ENCODE measurements at places on chromosomes 13 and 19.

DNA sequence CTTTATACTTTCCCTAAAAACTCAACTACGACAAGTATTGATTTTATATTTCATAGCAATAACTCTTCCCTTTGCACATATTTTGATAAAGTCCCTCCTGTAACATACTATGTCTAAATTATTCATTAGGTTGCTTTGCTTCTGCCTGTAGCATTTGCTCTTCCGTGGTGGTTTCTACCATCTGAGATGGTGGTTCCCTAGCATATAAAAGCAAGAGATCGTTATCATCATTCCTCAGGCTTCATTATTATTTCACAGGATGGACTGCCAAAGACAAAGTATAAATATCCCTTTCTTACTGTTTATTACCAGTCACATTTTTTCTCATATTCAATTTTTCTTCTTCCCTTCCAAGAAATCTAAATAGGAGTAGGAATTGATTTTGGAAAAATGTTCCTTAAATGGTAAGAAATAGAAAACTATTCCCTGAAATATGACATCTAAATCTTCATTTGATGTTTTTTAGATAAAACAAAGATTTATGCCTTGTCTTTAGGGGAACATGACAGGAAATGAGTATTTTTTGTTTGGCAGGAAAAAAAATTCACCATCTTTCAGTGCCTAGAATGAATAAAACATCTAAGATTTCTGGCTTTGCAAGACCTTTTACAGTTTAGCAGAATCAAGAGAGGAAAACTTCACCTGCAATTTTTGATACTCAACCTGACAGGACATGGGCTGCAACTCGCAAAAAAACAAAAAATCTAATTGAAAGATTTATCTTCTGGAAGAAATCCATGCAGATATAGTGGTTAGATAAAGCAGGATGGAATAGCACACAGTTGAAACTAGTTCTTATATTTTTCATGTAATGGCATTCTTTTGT is 340.0 kb downstream of the SPRY2 start:
- no peak for DNase-seq

DNA sequence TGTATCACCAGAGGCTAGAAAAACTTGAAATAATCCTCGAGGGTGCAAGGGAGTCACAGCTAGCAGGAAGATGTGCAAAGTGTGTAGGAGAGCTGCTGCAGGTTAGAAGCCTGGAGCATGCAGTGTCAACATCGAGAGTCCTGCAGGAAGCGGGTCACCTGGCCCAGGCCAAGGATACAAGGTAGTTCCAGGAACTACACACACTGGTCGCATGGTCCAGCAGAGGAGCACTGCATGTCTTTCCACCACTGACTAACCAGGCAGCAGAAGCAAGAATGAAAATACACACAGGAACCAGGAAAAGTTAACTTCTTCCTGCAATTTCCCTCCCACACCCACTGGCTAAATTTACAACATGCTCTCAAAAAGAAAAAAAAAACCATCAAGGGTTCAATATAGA is 36.0 kb upstream of the MIR17HG start:
- no peak for DNase-seq

DNA sequence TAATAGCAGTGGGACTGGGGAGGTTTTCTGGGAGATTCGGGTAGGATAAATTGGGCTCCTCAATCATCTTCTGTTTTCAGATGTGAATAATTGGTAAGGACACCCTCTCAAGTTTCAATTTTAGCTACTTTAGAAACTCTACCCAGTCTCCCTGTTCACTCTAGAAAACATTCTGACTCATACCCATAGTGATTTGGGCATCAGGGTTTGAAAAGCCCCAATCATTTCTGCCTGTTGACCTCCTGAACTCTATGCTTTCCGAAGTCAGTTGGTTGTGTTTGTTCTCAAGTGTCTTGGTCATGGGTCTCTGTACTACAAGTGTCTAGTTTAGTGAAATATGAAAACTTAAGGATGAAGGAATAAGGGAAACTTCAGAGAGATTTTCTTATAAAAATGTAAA is 911.3 kb upstream of the GPC6 start:
- no peak for DNase-seq

GRCh38 chr19:48926909-48927308 is 6.6 kb upstream of the DHDH start:
- peak; percentile 96 for DNase-seq

DNA sequence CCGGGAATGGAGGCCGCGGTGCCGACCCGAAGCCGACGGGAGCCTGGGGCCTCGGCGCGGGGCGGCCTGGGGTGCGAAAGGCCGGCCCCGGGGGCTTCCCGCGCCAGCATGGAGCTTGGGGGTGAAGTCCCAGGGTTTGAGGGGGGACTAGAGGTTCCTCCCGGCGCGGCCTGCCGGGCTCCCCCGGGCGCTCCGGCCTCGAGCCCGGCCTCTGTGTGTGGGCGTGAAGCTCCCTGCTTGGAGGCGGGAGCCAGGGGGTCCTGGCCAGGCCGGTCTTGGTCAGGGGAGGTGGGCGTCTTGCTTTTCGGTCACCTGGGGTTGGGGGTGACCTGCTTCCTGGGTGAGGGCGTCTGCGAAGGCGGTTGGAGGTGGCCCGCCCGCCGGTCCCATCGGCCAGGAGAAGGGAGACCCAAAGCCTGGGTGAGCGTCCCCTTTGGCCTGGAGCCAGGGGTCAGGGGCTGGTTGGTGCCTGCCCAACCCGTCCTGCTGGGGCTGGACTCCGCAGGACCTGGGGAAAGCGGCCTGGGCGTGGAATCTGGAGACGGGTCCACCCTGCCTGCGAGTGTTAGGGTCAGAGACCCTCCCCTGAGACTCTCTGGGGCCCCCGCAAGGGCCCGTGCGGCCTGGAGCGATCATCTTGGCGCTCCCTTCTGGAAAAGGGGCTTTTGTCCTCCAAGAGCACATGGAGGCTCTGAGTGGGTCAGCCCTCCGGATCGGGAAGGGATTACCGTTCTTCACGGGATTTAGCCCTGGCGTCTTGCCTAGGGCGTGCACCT is 535 bp downstream of the BSG start:
- DNase-seq = peak; percentile 39

- DNase-seq = no peak
Measured at GRCh38 chr19:47545061-47545948, 27.6 kb downstream of the ZNF541 start.

DNA sequence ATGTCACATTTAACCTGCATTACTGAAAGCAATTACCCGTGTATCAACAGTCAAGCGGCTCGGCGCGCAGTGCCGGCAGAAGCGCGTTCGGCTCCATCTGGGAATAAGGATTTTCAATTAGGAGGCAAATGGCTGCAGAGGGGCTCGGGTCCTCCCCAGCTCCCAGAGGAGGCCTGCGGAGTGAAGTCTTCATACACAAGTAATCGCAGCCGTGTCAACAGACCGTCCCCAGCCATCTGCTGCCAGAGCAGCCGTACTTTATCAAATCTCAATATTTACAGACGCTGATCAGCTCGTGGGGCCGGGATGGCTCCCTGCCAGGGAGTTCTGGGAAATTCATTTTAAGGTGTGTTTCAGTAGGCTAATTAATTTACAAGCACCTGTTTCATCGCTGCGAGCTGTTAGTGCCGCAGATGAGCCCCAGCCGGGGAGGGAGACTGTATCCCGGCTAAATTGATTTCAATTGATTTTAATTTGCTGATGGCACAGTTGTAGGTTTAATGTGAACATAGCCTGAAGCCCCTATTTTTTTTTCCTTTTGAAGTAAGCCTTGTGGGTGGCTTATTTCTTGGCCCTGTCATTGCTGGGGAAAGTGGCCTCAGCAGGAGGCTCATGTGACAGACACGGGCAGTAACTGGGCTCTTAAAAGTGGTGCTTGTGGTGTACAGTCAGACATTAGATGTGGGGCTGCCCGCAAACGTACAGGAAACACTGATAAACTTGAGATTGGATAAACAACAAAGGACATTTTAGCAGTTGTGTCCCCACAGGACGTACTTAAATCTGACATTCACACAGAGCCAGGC is 252.7 kb downstream of the TEX29 start:
- DNase-seq = no peak

GRCh38 chr19:3107658-3108057 is 13.5 kb downstream of the GNA11 start:
- no peak for DNase-seq

DNA sequence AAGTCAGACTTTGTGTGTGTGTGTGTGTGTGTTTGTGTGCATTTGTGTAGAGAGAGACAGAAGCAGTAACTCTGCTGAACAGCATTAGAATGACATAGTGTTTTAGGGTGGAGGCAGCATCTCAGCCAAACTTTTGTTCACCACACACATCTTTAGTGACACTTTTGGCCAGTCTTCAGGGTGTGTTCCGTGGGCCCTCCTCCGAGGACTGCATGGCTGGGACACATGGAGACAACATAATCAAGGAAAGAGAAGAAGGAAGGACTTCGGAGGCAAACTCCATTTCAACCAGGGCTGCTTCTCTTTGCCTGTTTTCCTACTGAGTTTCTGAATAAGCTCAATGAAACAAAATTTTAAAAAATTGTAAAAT is 205.1 kb downstream of the LHFPL6 start:
- DNase-seq = no peak

- no peak for DNase-seq
Measured at GRCh38 chr13:53127373-53127772, 98.8 kb downstream of the OLFM4 start.

DNA sequence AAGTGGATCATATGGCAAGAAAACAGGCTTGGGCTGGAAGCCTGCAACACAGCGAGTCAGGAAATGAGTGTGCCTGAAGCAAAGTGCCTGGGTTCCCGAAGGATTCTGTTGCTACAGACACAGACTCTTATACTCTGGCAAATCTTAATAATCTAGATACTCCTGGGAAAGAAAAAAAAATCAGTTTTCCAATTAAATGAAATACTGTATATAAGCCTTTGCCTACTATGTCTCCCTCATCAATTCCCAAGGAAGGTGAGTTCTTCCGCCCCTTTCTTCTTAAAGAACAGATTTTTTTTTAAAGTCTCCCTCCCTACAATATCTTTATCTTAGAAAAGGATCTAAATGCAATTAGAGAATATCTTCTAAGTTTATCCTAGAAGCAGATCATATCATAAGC is 10.3 kb downstream of the ZFP82 start:
- DNase-seq = no peak

- DNase-seq = no peak
Measured at GRCh38 chr13:29105779-29106178, 285.6 kb downstream of the MTUS2 start.

- peak; percentile 37 for DNase-seq
Measured at GRCh38 chr19:39599116-39599515, 3.2 kb upstream of the LGALS13 start.

GRCh38 chr13:106145997-106146864 is 389.2 kb downstream of the EFNB2 start:
- DNase-seq = no peak

GRCh38 chr13:109684824-109685202 is 101.6 kb downstream of the IRS2 start:
- DNase-seq = no peak

DNA sequence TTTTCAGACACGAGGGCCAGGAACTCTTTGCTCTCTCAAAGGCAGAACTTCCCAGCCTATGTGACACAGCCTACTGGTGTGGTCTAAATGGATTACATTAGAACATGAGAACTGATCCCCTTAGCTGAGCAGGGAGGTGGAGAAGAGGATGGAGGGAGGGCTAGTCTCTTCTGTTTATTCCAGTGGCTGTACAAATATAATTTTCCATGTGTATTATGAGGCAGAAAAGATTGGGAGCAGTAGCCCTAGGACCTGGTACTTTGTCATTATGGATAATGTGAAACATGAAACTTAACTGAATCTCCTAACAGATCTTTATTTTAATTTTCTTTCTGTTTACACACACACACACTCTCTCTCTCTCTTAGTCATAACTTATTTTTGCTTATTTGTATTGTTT is 82.1 kb downstream of the WDFY2 start:
- DNase-seq = no peak

All from suppressor macrophage treated with lipopolysaccharide for 4 hours (primary cell).